ENCODE measurements at places on chromosomes 2 and 18. TPM values are rescaled to one million over a fixed set of nuclear protein-coding genes. Genes with fewer than 3 reads are reported as not detected.

DNA sequence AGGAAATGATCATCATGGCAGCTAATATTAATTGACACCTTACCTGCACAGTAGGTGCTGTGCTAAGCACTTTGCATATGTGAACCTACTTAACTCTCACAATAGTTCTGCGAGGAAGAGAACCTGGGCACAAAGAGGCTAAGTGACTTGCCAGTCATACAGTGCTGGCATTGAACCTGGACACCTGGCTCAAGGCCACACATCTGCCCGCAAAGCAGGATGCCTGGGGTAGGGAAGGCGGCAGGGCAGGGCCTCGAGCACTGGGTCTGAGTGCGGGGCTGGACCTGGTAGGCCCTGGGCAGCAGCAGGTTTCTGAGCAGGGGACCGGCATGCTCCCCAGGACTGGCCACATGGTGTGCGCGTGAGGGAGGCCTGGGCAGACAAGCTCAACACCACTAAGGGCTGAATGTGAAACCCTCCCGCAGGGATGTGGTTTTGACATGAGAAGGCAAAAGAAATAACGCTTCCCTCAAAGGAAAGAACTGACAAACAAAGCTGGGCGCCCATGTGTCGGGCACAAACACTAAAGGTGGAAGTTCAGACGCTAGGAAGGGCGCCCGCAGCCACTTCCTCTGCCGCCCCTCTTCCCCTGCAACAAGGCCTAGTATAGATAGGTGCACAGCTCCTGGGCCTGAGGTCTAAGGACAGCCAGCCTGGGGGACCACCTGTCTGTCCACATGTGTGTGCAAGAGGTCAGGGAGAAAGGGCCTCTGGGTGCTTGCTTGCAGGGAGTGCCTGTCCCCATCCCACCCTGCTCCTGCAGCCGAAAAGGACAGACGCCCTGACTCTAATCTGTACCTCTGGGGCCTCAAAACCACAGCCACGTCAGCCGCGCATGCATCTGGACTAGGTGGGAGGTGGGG is 92.5 kb downstream of the ZFP36L2 start:
- DNase-seq: no peak

ZNF396 gene
- total RNA-seq: 2.6 TPM

NTSR2 gene
- not detected for total RNA-seq

PCARE gene
- not detected for total RNA-seq

OTOF gene
- 0.26 TPM for total RNA-seq

- DNase-seq: no peak
Observed at GRCh38 chr2:102094917-102095316, 47.6 kb upstream of the IL1R1 start.

DES gene
- total RNA-seq: 23.1 TPM

DNA sequence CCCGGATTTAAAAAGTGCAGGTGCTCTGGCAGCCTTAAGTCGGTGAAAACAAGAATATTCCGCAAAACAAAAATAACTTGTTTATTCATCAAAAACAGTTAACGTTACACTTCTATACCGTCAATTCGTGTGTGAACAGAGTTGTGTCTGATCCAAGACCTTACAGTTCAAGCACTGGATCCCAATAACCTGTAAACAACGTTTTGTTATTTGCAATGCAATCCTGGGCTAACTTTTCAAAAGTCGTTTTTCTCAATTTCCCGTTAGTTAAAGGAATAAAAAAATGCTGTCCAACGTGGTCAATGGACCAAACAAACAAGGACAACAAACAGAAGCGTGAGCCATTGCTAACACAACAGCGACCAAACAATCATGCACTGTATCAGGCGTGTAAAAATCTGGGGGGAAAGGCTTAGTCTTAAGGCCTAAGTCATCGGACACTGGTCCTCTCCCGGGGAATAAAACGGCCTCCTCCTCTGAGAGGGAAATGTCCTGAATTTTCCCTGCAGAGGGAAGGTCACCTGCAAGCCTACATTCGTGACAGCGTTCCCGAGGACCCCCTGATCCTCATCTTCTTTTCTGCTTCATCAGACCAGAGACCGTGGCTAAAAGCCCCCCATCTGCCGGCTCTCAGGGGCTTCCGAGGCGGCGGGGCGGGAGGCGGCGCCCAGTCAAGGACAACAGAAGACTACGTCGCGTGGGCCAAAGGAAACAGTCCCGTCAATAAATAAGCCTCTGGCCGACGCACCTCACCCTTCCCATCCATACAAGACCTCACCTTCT is 490 bp downstream of the NDUFS1 start:
- no peak for DNase-seq

- DNase-seq: no peak
Observed at GRCh38 chr2:39356922-39357639, 80.0 kb downstream of the MAP4K3 start.

DNA sequence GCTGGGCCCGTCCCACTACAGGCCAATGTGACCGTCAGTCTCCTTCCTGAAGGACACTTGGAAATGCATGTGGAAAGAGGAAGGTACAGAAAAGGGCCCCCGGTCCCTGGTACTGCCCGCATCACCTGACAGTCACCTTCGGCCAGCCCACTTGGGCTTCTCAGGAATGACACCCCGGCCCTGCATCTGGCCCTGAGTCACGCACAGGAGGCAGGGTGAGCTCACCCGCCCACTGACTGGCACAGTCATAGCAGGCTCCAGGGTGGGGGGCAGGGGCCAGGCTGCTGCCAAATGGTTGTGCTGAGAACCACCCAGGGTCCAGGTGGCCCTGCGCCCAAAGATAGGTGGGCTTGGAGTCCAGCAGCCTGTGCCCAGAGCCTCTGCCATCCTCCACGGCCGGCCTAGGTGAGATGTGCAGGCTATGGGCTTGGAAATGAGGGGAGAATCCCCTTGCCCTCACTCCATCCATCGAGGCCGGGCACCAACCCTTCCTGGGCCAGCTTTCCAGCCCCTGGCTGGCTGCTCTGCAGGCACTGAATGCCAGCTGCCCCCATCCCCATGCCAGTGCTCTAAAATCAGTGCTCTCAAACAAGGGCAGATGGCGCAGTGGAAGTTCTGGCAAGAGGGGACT is 14.1 kb downstream of the EMX1 start:
- DNase-seq: no peak

DNA sequence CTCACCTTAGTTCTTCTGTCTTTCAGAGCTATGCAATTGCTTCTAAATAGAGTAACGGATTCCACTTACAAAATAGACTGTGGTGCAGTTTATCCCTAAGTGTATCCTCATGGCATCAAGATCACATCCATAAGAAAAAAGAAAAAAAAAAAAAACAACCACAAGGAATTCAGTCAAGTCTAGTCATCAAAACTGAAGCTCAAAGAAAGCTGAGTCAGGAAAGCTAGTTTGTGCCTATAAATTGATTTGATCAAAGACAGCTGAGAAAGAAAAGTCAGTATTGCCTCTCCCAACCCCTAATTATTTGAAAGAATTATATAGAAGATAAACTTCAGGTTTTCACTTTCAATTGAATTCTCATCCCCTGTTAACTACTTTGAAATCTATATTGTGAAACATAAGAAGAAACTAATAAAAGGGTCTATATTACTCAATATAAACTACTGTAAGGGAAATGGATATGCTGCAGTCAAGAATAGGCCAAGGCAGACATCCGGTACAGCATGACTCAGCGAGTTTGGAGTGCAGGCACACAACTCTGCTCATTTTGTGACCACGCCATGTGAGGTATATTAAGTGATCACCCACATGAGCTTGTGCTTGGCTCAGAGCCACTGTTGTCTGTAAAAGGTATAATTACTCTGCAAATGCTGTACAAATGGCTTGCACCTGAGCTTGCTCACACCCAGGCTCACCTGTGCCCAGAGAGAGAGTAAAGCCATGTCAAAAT is 568.1 kb upstream of the CRIM1 start:
- no peak for DNase-seq

DNA sequence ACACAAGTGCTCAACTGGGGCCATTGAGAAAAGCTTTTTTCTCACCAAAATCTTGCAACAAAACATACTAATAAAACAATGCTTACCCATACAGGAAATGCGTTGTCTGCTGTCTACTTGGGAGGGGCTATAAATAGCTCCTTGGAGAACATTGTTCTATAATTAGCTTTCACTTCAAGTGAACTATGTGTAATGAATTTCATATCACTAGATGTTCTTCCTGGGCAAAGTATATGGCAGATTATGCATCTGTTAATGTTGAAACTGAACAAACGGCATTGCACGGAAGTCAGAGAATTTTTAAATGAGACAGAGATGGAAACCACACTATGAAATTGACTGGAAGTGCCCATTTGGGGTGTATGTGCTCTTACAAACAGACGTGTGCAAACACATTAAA is 6.4 kb upstream of the NPAS2 start:
- DNase-seq: no peak

CNOT9 gene
- 12.9 TPM for total RNA-seq

GRCh38 chr18:7370802-7371201 is 139.9 kb downstream of the LRRC30 start:
- peak; percentile 28 for DNase-seq

CYP27A1 gene
- 9.9 TPM for total RNA-seq

GRCh38 chr2:66432801-66433694 is 1.9 kb upstream of the MEIS1 start:
- DNase-seq: peak; percentile 94

SLC9A4 gene
- total RNA-seq: not detected

- DNase-seq: no peak
Observed at GRCh38 chr2:134539981-134540380, 178.8 kb downstream of the TMEM163 start.

GRCh38 chr2:155727187-155727895 is 605.2 kb downstream of the NR4A2 start:
- DNase-seq: no peak

CFC1 gene
- total RNA-seq: 24.7 TPM

RAB12 gene
- total RNA-seq: 26.7 TPM

- no peak for DNase-seq
Observed at GRCh38 chr2:97695744-97696143, 17.6 kb upstream of the ZAP70 start.

ICA1L gene
- 34.6 TPM for total RNA-seq

GRCh38 chr2:210007895-210008294 is 5.5 kb downstream of the RPE start:
- DNase-seq: no peak

- DNase-seq: no peak
Observed at GRCh38 chr2:34373586-34374233, 774.6 kb upstream of the FAM98A start.

DNA sequence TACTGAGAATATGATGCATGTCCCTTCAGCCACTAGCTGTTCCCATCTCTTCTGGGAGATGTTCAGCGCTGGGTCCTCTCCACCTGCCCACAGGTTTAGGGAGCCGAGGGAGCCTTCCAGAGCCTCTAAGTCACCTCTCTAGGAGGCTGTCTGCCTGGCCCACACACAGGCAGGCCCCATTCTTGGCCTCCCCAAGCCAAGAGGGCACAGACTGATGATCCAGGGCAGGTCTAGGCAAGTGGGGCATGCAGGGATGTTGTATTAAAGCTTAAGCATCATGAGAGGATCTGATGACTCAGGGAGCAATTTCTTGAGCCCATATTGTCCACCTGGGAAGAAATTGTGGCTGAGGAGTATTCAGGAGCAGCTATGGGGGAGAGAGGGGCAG is 19.9 kb downstream of the TMSB10 start:
- DNase-seq: no peak

RGPD8 gene
- 19.7 TPM for total RNA-seq

GRCh38 chr18:46037512-46038305 is 34.4 kb downstream of the PSTPIP2 start:
- DNase-seq: no peak

FANCL gene
- total RNA-seq: 12.2 TPM

GRCh38 chr2:147469471-147469870 is 375.4 kb upstream of the ACVR2A start:
- no peak for DNase-seq

DNA sequence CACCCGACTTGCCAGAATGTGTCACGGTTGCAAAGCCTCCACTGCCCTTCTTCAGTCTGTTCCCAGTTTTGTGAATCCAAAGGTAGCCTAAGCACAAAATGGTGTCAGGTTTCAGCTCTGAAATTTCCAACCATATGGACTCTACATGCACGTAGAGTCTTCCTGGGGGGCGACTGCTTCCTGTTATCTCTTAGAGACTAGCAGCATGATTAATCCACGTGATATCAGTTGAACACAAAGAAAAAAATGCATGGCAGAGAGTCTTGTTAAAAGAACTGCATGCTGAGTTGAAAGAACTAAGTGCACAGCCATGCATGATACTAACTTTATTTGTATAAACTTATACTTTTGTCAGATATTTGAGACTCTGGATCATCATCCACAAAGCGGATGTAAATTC is 404.4 kb downstream of the SOCS6 start:
- no peak for DNase-seq

SCG2 gene
- total RNA-seq: 12.5 TPM

DNA sequence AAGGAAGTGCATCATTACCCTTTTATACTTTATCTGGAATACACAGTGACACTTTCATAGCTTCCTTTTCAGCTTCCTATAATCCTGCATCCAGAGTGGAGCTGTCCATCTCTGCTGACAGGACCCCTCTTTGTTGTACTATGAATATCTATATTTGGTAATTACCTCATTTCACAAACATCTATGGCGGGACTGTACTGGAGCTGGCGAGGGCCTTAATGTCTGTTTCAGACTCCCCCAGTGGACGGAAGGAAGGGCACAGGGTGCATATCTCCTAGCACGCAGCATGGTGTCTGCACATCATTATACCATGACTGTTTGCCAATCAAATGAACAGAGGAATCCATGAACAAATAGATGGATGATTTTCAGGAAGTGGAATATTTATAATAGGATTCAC is 142.3 kb downstream of the SOX11 start:
- DNase-seq: no peak

DNA sequence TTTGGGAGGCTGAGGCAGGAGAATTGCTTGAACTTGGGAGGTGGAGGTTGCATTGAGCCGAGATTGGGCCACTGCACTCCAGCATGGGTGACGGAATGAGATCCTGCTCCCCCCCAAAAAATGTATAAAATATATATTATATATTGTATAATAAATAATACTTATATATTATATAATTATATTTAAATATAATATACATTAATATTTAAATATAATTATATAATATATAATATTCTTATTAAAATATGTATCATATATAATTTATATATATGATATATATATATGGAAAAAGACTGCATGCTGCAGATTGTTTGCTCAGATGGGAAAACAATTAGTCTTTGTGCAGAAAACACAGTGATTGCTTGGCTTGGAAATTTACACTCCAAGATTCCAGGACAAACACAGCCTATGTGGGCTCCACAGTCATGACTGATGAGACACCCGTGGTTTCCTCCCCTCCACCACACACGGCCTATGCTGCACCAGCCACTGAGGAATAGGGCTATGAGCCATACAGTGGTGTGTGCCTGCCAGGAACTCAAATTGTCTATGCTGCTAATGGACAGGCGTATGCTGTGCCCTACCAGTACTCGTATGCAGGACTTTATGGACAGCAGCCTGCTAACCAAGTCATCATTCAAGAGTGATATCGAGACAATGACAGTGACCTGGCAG is 30.0 kb downstream of the PMAIP1 start:
- no peak for DNase-seq

ZNF804A gene
- not detected for total RNA-seq

GRCh38 chr2:183951630-183952029 is 646.7 kb upstream of the ZNF804A start:
- DNase-seq: no peak

DNA sequence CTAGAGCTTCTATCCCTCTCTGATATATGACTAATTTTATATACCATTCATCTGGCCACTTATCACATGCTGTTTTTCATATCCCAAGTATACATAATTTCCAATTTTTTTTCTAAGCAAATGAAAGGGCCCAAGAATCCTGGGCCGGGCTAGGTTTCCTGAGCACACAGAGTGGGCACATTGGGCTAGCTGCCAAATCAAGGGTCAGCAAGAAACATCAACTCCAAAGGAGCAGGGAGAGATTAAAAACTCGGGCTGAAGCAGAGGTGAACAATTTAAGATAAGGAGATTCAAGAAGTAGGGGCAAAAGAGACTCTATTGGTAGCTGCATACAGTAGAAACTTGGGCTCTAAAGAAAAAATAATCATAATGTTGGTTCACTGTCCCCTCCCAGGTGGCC is 39.0 kb downstream of the OLA1 start:
- DNase-seq: no peak

Measured in body of pancreas (tissue), 4 donors.